ENCODE measurements at places on chromosomes 6 and 20. TPM values are rescaled to one million over a fixed set of nuclear protein-coding genes. Genes with fewer than 3 reads are reported as not detected.

DNA sequence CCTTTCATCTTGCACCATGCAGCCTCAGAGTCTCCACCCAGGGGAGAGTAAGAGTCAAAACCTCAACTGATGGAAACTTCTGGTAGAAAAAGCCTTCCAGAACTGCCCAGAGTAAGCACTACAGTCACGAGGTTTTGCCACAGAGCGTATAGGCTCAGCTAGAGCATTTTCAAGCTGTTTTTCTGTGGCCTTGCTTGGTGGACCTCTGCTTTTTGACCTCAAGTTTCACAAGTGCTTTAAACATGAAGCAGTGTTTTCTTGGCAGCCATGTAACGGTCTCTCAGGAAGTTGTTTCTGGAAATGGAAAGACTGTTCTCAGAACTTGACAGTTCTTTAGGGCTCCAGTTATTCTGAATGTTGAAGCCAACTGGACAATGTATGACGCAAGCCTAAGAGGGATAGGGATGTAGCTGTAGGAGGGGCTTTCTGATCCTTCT is 146.5 kb downstream of the ZDHHC14 start:
- DNase-seq: peak; percentile 66

The DDX27 gene
- total RNA-seq: 42.0 TPM

DNA sequence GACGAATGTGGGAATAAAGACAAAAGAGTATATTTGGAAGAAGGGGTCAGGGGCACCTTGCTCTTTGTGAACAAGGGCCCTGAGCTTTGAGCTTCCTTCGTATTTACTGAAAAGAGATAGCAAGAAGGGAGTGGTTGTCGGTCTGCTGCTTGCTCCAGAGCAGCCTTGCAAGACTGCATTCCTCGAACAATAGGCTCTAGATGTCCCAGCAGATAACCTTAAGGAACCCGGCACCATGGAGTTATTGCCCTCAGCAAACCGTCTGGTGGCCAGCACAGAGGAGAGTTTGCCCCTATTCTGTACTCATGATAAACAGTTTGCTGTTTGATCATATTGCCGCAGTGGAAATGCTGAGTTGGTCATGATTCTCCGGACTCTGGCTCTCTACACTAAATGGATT is 22.7 kb downstream of the HLA-DRB1 start:
- DNase-seq: no peak

GRCh38 chr6:10720265-10720959 is 2.5 kb upstream of the TMEM14C start:
- DNase-seq: peak; percentile 63

The RNF144B gene
- total RNA-seq: 1.7 TPM

DNA sequence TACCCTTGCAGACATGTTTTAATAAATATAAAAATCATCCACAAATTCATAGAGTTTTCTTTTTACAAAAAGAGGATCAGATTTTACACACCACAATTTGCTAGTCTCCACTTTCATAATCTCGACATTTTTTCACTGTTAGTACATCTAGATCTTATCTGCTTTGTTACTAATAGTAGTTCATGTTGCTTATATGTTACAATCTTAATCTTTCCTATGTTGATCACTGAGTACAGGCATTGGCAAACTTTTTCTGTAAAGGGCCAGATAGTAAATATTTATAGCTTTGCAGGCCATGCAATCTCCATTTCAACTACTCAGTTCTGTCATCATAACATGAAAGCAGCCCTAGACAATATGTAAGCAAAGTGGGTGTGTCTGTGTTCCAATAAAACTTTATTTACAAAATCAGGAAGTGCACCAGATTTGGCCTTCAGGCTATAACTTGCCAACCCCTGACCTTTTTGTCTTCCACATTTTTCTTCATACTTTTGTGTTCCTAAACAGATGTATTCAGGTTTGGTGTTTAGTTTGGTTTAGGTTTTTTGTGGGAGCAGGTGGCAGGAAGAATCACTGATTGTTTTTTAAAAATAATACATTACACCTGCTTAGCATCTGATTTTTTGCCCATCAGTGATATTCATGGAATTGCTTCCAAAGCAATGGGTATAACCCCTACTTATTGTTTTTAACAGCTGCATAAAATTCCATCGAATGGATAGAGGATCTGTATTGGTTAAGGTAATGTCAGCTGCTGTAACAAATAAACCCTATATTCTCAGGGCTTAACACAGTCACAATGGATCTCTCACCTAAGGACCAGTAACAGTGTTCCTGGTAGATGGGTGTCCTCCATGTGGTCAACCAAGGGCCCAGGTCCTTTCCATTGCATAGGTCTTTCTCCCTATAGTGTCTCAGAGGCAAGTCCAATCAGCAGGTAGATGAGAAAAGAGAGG is 61.2 kb downstream of the EYA2 start:
- no peak for DNase-seq

- no peak for DNase-seq
Measured at GRCh38 chr6:106739387-106739786, 110.0 kb downstream of the QRSL1 start.

DNA sequence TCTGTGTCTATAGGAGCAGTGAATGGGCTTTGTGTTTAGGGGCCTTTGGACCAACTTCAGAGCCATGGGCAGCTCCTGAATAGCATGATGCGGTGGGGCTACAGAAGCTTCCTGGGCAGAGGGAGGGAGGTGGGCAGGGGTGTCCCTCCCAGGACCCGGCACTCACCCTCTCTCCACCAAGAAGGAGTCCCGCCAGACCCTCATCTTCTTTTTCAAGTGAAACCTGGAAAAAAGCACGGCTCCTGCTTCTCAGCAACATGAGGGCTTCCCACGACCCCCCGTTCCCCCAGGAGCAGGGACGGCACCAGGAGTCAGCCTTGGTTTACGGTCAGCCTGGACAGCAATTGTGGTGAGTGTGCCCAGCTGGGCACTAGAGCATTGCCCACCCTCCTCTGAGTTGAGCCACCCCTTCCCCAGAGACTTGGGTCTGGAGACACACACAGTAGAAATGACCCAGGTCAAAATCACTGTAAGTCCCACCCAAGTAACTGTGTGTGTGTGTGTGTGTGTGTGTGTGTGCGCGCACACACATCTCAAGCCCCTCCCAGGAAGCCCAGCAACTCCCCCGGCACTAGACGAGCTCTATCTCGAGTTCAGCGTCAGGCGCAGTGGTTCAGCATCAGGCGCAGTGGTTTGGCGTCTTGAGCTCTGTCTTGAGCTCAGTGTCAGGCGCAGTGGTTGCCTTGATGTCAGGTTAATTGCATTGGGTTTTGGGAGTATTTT is 108.2 kb downstream of the SULF2 start:
- DNase-seq: no peak

DNA sequence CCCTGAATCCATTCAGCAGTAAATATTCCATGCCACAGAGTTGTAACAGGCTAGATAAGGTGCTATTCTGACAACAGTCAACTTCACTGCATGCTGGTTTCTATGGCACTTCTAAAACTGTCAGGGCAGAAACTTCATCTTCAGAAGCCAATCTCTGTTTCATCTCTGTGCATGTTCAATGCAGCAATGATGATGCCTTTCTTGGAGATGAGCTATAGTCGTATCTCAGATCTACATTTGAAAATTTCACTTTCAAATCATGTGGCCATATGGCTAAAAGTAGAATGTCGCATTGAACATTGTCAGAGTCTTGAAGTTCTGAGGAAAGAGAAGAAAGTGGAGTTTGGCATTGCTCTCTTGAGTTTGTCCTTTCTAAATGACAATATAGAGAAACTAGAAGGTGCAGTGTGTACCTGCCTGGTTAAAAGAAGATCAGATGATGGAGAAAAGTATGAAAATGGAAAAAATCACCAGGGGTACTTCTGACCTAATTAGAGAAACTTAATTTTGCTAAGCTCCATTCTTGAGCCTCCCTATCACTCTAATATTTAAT is 49.0 kb upstream of the VSTM2L start:
- no peak for DNase-seq

GRCh38 chr20:17320456-17320855 is 93.6 kb downstream of the PCSK2 start:
- no peak for DNase-seq

- no peak for DNase-seq
Measured at GRCh38 chr20:17796091-17796563, 96.4 kb downstream of the BANF2 start.

The CTCFL gene
- not detected for total RNA-seq

- no peak for DNase-seq
Measured at GRCh38 chr6:136604928-136605510, 54.8 kb upstream of the MAP7 start.

Data from activated CD4-positive, alpha-beta T cell treated with anti-CD3 and anti-CD28 coated beads, Interleukin-2, amount 10 ng/mL, durations not matched to agents 7 days and 5 days (primary cell).